Mesenchymal stem cell (in vitro differentiated cells and primary cell): ENCODE measurements at places on chromosomes 4 and X.
A peak's percentile ranks its signal among the peaks of the same experiment; 100 is the strongest.

- H3K4me1 ChIP-seq: peaks cover 3% of the 10 kb centered on the region
- H3K27ac ChIP-seq: no peak overlapping the region
- no peak for DNase-seq
- H3K27me3 ChIP-seq: no peaks in the 10 kb centered on the region
- H3K4me3 ChIP-seq: no peak overlapping the region
- H3K36me3 ChIP-seq: no peaks in the 10 kb centered on the region
These were observed 158.0 kb upstream of the CTSO start for GRCh38 chr4:156111686-156112085.

DNA sequence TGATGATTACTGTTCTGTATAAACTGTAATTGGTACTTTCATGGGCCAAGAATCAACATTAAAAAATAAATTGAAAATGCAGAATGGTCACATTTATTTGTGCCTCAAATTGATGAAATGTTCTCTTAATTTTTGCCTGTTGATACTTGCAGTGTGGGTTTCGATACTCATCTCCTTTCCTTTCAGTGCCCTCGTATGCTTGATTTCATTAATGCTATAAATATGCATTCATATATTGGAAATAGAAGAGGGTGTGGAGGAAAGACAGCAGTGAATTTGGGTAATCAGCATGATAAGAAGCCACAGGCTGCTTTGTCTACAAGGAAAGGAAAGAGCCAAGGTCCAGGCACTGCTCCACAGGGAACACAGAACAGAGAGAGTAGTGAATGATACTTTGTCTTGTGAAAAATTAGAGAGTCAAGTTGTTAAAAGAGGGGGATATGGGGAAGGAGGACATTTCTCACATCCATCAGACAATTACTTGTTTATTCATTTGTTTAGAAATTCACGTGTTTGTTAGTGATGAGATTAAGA lies 1.0 kb upstream of the DDX60 start:
- H3K36me3 ChIP-seq: no peaks in the 10 kb centered on the region
- peak overlapping the region; percentile 95 for H3K4me3 ChIP-seq
- H3K27me3 ChIP-seq: no peaks in the 10 kb centered on the region
- no peak overlapping the region for H3K27ac ChIP-seq
- DNase-seq: no peak
- H3K4me1 ChIP-seq: peaks cover 2% of the 10 kb centered on the region

DNA sequence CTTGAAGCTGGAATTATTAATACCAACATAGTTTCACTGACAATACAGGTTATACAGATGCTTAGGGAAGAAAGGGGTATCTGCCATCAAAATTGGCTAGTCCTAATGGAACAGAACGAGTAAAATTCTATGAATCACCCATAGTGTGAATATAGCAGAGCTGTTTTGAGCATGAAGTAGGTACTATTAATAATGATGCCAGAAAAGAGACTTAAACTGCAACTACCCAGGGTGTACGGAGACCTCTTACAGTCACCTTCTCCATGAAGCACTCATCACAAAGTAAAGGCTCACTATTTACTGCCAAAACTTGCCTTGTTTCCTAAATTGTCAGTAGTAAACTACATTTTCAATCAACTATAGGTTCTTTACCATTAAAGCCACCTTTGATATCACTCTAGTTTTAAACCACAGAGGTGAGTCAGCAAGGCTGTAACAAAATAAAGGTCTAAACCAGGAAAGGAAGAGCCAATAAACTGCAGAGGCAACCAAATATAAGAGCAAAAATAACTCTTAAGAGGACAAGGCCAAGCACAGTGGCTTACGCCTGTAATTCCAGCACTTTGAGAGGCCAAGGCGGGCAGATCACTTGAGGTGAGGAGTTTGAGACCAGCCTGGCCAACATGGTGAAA lies 114.4 kb downstream of the FRYL start:
- no peak overlapping the region for H3K27ac ChIP-seq
- peaks cover 1% of the 10 kb centered on the region for H3K4me1 ChIP-seq
- no peaks in the 10 kb centered on the region for H3K36me3 ChIP-seq
- no peak overlapping the region for H3K4me3 ChIP-seq
- H3K27me3 ChIP-seq: no peaks in the 10 kb centered on the region

- no peak overlapping the region for H3K4me3 ChIP-seq
- DNase-seq: peak; percentile 89
- H3K36me3 ChIP-seq: no peaks in the 10 kb centered on the region
- H3K27ac ChIP-seq: no peak overlapping the region
These were observed 305.9 kb upstream of the HAND2 start for GRCh38 chr4:173835903-173836302.

DNA sequence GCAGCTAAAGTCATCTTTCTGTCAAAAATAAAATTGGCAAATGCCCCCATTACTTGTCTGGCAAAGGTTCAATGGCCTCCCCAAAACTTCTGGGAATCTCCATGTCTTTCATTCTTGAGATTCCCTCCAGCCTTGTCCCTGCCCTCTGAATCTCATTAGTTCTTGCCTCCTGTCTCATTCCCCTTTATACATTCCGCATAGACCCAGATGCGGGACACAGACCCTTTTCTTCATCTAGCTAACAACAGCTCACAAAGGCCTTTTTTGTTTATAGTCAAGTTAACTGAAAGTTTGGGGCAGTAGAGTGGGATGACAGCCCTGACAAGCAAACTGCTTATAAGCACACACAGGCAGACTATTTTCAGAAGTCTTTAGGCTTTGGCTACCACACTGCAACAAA lies 306.1 kb upstream of the FAM241A start:
- H3K27ac ChIP-seq: no peak overlapping the region
- no peaks in the 10 kb centered on the region for H3K36me3 ChIP-seq
- H3K27me3 ChIP-seq: no peaks in the 10 kb centered on the region
- no peak overlapping the region for H3K4me3 ChIP-seq
- DNase-seq: no peak

DNA sequence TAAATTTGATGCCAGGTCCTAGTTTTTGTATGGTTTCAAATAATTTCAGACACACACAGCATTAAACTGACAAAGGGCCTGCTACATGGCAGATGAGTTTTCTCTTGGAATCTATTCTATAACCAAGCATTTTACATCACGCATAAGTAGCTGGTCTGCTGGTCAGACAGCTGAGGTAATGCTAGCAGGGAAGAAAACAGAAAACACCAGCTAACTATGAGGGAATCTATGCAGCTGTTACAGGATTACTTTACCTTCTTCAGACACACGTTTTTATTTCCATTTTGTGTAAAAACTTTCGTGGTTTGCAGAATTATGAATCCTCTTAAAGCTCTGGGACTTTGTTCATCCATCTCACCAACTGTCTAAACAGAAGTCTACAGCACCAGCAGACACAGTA lies 42.0 kb downstream of the MFAP3L start:
- H3K4me3 ChIP-seq: no peak overlapping the region
- no peak overlapping the region for H3K27ac ChIP-seq
- H3K27me3 ChIP-seq: peaks cover 7% of the 10 kb centered on the region

- peak; percentile 4 for DNase-seq
- H3K36me3 ChIP-seq: no peaks in the 10 kb centered on the region
- no peak overlapping the region for H3K4me3 ChIP-seq
- H3K27ac ChIP-seq: no peak overlapping the region
These were observed 137.4 kb downstream of the CEP135 start for GRCh38 chr4:56086073-56086541.

- H3K27ac ChIP-seq: no peak overlapping the region
- H3K4me3 ChIP-seq: no peak overlapping the region
- H3K36me3 ChIP-seq: no peaks in the 10 kb centered on the region
- no peak for DNase-seq
- no peaks in the 10 kb centered on the region for H3K27me3 ChIP-seq
These were observed 274.4 kb upstream of the VCX start for GRCh38 chrX:7568597-7568996.

- DNase-seq: no peak
- no peaks in the 10 kb centered on the region for H3K27me3 ChIP-seq
- H3K27ac ChIP-seq: no peak overlapping the region
- H3K4me3 ChIP-seq: no peak overlapping the region
- H3K4me1 ChIP-seq: no peaks in the 10 kb centered on the region
These were observed 207.6 kb upstream of the NR3C2 start for GRCh38 chr4:148649652-148650331.

DNA sequence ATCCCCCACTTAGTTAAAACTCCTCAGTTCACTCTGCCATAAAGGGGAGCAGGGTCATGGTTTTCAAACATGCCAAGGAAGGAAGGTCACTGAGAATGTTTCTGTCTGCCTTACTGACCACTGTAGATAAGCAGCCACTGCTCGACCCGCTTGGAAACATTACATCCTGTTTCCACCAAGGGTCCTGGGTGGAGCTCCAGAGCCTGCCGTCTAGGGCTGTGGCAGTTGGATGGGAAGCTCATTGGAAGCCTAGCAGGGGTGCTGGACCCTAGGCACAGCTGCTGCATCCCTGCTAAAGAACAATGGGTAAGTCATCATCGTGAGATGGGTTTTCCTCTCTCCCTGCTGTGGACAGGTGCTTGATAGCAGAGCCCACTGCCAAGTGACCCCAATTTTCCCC lies 76.0 kb upstream of the SRD5A3 start:
- DNase-seq: no peak
- H3K27ac ChIP-seq: no peak overlapping the region

DNA sequence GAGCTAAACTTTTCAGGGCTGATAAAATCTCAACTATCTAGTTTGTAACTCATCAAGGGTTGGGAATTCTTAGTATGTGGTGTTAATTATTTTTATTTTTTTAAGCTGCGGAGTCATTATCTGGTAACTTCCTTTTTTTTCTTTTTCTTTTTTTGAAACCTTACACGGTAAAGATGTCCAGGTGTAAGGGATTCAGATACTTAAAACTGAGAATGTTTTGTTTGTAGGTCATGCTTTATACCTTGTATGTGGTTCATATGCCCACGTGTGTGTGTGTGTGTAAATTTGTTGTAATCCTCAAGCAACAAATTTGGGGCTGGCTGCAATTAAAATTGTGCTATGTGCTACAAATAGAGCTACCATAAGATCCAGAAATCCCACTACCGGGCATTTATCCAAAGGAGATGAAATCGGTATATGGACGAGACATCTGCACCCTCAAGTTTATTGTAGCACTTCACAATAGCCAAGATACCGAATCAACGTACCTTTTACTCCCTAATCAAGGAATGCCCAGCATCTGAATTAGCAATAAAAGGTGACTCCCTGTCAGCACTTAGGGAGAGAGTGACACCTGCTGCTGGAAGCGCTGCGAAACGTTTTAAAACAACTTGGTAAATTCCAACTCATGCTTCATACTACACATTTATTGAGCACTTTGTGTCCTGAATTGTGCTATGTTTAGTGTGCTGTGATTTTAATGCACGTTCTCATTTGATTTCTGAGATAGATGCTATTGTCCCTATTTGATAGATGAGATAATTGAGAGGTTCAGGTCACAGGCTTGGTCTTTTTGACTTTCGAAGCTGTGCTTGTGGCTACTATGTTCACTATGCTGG lies 16.1 kb downstream of the MSMO1 start:
- no peak for DNase-seq
- peaks cover 53% of the 10 kb centered on the region for H3K36me3 ChIP-seq
- no peak overlapping the region for H3K27ac ChIP-seq
- no peaks in the 10 kb centered on the region for H3K4me1 ChIP-seq
- no peaks in the 10 kb centered on the region for H3K27me3 ChIP-seq
- H3K4me3 ChIP-seq: no peak overlapping the region

GRCh38 chrX:10387011-10387410 lies 230.2 kb downstream of the CLCN4 start:
- no peak overlapping the region for H3K4me3 ChIP-seq
- H3K36me3 ChIP-seq: no peaks in the 10 kb centered on the region
- peak; percentile 46 for DNase-seq

DNA sequence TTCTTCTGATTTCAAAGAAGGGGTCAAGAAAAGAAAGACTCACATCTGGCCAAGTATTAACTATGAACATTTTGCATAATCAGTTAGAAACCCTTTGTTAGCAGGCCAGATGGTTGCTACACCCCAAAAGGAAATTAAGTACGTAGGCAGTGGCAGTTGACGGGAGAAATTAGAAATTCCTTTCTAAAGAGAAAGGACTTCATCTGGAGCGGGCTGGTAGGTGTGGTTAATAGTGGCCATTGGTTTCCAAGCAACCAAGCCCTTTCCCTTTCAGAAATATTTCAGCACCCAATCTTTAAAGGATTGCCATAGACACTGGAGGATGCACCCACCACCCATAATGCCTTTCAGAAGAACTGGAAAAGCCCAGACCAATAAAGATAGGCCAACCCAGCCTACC lies 235.7 kb upstream of the LDB2 start:
- H3K27ac ChIP-seq: no peak overlapping the region
- H3K4me1 ChIP-seq: no peaks in the 10 kb centered on the region
- no peak for DNase-seq
- H3K4me3 ChIP-seq: no peak overlapping the region
- no peaks in the 10 kb centered on the region for H3K36me3 ChIP-seq

DNA sequence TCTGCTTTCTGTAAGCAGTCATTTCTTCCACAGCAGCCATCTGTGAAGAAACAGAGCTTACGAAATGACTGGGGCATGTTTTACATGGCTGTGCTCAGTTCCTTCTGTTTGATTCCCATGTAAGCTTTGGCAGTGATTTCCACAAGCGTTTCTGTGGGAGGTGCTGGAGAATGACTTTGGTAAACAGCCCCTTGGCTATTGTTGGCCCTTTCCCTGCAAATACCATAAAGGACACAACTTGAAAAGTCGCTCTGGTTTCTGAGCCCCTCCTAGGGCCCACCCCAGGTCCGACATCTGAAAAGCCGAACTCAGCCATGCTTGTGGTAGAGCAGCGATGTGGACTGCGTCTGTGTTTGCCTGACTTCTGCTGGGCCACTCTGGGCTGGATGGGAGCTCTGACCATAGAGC lies 3.7 kb downstream of the LIMCH1 start:
- no peaks in the 10 kb centered on the region for H3K36me3 ChIP-seq
- H3K4me3 ChIP-seq: peak overlapping the region; percentile 26
- peak; percentile 48 for DNase-seq
- H3K27ac ChIP-seq: no peak overlapping the region

DNA sequence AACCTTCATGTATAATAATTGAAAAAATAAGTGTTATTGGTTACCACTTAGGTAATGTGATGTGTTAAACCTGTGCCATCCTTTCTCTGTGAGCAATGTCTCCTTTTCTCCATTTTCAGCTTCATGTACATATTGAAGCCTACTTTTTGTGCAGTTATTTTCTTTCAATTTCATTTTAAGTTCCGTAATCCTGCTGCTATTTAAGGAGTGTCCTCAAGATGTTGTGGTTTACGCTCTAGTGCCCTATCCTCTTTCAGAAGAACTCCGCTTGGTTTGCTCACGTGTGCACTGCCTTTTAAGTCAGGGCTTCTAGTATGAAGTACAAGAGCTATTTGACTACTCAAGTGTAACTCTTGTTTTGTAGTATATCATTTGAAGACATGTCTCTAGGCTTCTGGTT lies 2253.2 kb upstream of the TENM3 start:
- H3K4me3 ChIP-seq: no peak overlapping the region
- no peaks in the 10 kb centered on the region for H3K36me3 ChIP-seq
- H3K4me1 ChIP-seq: no peaks in the 10 kb centered on the region
- no peaks in the 10 kb centered on the region for H3K27me3 ChIP-seq

GRCh38 chr4:37802068-37802666 lies 24.3 kb upstream of the PGM2 start:
- peak; percentile 55 for DNase-seq
- H3K36me3 ChIP-seq: no peaks in the 10 kb centered on the region
- no peak overlapping the region for H3K4me3 ChIP-seq
- H3K27ac ChIP-seq: no peak overlapping the region
- H3K4me1 ChIP-seq: no peaks in the 10 kb centered on the region
- peaks cover 5% of the 10 kb centered on the region for H3K27me3 ChIP-seq
